ENCODE measurements at places on chromosomes 12 and 14.

DNA sequence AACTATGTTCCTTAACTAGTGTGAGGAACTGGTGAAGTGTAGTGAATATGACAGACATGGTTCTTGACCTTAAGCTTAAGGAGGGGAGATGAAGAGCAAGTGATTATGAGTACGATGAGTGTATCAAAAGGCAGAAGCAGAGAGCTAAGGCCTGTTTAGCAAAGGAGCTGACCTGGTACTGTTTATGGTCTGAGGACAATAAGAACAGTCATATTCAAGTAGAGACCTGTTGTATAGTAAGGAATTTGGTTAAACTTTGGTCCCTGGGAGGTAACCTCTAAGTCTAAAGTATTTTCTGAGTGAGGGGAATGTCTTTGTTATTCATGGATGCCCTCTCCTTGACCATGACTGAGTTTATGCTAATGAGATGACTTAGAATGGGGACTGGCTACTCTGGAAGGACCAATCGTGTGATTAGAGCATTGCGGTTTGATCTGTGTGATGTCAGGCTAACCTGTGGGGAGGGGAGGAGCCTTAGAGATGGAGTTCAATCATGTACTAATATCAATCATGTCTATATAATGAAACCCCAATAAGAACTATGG lies 389.3 kb downstream of the BMP4 start:
- no peak for DNase-seq

DNA sequence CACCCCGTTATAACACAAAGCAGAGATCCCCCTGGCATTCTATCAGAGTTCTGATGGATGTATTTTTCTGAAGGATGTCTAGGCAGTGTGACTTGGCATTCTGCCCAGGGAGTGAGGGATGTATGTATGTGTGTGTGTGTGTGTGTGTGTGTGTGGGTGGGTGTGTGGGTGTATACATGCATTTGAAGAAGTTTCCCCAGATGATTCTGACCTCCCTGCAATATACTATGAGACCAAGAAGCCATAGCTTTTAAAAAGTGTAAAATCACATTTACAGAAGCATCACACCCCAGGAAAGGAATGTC lies 59.7 kb upstream of the NAP1L1 start:
- DNase-seq, result no peak

DNA sequence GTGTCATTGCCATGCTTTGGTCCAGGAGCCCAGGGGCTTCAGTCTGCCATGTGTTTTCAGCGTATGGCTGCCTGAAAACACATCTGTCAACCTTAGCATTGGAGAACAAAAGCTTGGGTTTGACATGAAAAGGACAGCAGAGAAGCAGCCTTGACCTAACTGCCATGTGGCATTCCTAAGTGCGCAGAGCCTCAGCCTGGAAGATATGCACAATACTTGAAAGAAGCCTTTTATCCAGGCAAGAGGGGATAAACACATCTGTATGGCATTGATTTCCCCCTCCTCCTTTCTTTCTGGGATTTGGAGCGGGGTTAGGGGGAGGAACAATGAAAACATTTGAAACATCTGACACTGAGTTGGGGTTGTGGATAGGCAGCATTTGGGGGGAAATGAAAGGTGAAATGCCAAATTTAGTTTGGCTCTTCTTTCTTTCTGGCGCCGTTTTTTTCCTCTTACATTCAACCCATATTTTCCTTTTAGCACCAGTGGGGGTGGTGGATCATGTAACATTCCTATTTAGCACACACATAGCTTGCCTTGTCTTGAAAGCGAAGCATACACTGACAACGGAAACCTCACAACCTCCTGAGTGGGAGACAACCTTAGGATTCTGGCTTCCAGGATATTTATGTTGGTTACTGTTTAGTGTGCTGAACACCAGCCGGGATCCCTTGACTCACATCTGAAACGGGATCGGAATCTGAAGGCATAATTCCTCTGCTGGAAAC lies 177.0 kb downstream of the C12orf75 start:
- no peak for DNase-seq

GRCh38 chr14:63290741-63291430 lies 27.8 kb downstream of the GPHB5 start:
- DNase-seq, result no peak

- no peak for DNase-seq
Observed at GRCh38 chr12:90859591-90859990, 95.4 kb downstream of the CCER1 start.

- no peak for DNase-seq
Observed at GRCh38 chr14:90554341-90554740, 157.5 kb downstream of the CALM1 start.

DNA sequence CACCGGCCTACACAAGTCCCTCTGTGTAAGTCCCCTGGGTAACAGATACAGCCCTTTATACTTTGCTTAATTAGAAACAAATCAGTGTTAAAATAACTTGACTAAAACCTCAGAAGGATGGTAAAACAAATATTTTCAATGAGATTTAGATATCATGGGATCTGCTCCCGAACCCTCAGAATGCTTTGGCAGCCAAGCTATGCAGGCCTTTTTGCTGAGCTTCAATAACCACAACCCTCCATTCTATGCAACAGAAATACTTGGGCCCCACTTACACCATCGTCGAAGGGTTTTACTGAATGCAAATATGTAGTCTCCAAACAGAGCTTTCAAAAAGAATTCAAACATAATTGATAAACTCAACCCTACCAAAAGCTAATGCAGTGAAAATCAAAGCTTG lies 29.3 kb upstream of the PITPNM2 start:
- no peak for DNase-seq

DNA sequence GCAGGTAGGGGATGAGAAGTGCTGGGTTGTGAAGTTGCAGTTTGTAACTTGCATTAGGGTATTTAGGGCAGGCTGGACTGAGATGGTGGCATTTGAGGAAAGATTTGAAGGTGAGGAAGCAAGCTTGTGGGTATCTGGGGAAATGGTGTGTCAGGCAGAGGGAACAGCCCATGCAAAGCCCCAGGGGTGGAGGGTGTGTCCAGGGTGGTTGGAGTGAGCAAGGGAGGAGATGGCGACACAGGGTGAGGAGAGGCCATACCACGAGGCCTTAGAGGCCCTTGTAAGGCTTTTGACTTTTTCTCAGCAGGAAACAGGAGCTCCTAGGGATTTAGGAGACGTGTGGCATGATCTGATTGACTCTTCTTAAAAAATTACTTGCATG lies 136.9 kb downstream of the NUAK1 start:
- no peak for DNase-seq

GRCh38 chr12:125890971-125891370 lies 825.7 kb downstream of the AACS start:
- no peak for DNase-seq

- DNase-seq, result no peak
Observed at GRCh38 chr14:94960285-94961001, 190.5 kb upstream of the GSC start.

DNA sequence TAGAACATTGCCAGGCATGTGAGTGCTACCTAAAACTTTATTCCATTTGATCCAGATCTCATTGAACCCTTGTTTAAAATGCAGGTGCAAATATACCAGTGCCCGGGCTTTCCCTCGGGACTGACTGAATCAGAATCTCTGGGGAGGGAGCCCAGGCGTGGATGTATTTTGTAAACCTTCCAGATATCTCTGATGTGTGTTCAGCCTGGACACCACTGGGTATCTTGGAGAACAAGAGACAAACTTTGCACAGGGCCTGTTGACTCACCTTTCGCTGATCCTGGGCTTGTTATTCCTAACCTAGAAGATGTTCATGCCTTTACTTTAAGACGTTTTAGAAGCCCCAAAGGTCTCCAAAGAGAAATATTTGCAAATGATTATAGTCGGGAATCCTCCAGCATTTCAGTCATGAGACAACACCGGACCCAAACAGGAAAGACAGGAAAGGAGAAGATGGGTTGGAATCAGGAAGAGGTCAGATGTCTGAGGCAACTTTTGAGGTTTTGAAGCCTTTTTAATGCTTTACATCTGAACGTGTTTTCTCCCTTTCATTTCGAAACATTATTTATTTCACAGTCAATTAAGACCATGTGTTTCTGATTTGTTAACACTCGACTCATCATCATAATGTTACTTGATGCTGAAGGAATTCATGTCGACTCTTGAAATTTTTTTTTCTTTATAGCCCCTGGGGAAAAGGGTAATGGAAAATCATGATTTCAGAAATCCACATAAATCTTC lies 118.6 kb downstream of the PLXNC1 start:
- no peak for DNase-seq

DNA sequence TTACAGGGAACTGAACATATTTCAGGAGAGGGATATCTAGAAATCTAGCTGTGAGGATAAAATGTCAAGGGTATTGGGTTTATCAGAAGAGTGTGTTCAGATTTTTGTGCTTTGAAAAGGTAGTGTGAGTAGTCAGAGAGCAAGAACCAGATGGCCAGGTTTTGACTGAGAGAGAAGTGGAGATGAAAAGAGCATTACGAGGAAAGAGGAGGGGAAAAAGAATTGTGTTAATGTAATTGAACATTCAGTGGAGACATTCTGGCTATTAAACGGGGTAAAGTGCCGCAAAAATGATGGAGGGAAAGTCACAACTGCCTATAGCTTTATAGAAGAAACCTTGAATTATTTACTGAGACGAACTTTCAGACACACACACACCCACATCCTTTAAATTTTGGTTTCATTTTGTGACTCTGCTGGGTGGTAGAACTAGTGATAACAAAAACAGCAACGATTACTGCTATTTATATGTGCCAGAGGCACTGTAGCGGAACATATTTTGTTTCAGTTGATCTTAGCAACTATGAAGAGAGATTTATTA lies 213.6 kb downstream of the ERC1 start:
- peak; percentile 34 for DNase-seq

GRCh38 chr12:84653482-84653881 lies 259.1 kb downstream of the SLC6A15 start:
- no peak for DNase-seq

GRCh38 chr14:64987438-64987767 lies 708 bp downstream of the FNTB start:
- DNase-seq, result no peak

DNA sequence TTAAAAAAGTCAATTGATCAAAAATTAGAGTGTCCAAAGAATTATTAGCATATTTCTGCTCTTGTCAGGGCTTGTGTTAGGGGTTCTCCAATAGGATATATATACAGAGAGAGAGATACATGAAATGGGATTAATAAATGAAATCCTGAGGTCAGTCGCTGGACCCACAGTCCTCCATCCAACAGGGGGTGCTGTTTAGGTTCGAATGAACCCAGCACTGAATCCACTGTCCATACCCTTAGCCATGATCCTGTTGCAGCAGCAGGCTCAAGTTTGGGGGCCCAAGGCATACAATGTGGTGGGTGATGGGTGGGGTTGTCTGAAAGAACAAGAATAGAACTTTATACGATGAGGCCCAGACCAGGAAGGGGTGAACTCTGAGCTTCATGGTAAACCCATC lies 780 bp upstream of the MYO1H start:
- no peak for DNase-seq

DNA sequence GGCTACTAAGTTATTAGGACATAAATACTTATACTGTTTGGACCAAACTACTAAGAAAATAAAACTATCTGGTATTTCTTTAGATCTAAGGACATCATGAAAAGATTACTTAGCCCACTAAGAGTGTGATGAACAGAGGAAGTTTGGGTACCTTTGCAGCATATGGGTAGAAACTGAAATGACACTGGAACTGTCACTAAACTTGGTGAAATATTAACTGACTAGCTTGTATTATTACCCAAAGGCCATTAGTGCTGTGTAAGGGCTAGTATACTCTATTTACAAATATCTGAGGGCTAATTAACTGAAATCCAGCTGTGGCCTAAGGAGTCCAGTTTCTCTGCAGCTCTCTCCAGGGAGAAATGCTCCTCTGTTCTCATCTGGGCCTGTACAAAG lies 45.5 kb downstream of the PAWR start:
- DNase-seq, result no peak

DNA sequence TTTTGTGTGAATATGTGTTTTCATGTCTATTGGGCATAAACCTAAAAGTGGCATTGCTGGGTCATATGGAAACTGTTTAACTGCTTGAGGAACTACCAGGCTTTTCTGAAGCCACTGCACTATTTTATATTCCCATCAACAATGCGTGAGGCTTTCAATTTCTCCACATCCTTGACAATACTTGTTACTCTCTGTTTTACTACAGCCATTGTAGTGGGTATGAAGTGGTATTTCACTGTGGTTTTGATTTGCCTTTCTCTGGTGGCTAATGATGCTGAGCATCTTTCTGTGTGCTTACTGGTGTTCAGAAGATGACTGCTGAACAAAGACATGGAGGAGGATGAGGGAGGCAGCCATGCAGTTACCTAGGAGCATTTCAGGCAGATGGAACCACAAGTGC lies 13.2 kb upstream of the TDG start:
- DNase-seq, result no peak
